SJSA1 (cell line): ENCODE measurements at places on chromosomes 5 and 9. TPM values are rescaled to one million over a fixed set of nuclear protein-coding genes. Genes with fewer than 3 reads are reported as not detected.

DNA sequence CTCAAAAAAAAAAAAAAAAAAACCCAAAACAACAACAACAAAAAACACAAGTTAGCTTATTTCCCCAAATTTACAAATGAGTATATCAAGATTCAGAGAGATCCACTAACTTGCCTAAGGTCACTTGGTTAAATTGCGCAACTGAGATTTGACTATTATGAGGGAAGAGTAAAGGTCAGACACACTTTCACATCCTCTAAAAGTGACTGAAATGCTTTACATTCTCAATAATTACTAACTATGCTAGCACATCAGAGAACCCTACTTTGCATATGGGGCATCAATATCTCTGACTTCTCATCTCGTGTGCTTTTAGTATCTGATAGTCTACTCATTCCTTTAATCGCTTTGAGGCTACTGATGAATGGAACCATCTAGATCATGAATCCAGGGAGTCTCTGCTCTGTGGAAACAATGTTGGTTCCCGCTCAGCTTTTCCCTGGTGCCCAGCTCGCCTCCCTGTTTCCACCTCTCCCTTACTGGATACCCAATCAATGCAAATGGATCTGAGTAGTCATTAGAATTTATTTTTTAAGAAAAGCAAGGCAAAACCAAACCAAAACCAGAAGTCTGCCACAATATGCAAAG is 182.1 kb upstream of the TRIM32 start:
- DNase-seq = no peak

GRCh38 chr5:116448870-116449427 is 125.7 kb downstream of the SEMA6A start:
- DNase-seq = no peak

ARHGEF39 gene
- 0.41 and 1.9 TPM in 2 replicates for total RNA-seq

MARCHF6 gene
- 32.4 and 46.5 TPM in 2 replicates for total RNA-seq

DNA sequence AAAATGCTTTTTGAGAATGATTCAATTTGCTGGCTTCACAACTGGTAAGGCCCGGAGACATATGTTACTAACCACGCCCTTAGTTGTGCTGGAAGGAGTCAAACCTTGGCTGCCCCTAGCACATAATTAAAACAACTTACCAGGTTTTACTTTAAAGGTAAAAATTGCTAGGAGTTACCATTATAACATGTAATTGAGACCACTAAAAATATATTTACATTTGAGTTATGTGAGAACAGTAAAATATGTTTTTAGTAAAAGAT is 435.6 kb upstream of the CDH9 start:
- no peak for DNase-seq

DNA sequence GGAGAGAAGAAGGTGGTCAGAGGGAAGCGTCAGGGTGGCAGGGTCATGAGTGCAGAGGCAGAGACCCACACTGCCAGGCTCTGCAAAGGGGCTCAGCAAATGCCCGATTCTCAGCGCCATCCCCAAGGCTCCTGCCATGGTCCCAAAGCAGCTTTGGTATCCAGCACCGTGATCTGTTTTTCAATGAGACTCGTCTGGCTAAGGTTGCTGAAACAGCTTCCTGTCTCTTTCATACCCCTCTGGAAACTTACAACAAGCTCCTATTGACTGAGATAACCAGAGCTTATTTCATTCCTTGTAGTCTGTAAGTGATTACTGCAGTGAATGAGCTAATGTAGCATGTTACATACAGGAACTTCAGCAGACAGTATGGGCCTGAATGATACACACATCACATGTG is 568.6 kb upstream of the DAP start:
- DNase-seq = no peak

DNA sequence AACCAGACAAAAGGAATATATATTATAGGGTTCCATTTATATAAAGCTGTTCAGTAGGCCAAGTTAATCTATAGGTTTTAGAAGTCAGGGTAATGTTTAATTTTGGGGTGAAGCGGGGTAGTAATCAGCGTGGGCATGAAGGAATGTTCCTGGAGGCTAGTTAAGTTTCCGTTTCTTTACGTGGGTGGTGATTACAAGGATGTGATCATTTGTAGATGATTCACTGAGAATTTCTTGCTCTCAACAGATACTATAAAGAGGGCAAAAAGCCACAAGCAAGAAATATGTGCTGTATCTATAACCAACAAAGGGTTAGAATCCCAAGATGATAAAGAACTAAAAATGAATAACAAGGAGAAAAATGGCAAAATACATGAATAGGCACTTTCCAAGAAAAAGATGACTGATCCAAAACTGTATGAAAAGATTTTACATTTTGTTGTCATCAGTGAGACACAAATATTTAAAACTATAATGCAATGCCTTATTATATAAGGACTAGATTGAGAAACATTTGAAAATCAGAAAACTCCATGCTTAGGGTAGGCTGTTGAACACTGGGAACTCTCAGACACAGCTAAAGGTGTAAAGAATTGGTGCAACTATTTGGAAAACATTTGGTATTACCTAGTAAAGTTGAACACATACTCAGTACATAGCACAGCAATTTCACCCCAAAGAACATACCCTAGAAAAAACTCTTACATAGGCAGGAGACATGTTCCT is 224.3 kb upstream of the S1PR3 start:
- no peak for DNase-seq

- no peak for DNase-seq
These were observed 98.9 kb upstream of the FCN2 start for GRCh38 chr9:134781591-134782302.

DNA sequence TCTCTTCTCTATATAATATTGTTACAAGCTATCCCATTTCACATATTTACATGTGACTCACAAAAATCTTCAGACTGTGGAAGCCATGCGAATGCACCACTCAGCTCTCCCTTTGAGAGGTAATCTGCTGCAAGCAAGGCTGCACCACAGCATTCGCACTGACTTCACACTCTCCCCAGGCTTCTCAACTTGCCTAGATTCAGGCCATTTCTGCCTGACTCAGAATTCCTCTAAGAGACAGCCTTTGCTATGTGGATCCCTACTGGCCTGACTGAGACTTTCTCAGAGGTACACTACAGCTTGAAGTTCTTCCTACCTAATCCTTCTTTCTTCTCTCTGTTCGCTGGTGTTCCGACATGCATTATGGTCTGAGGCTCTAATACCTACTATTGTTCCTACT is 21.1 kb upstream of the DMRTA1 start:
- no peak for DNase-seq

HTR4 gene
- not detected in 2 replicates for total RNA-seq

RGS7BP gene
- 0.03 TPM in 1 of 2 replicates, not detected in the other for total RNA-seq

TLR4 gene
- total RNA-seq = 19.5 and 27.3 TPM in 2 replicates

PCDHGA7 gene
- total RNA-seq = 0.82 and 0.91 TPM in 2 replicates

DNA sequence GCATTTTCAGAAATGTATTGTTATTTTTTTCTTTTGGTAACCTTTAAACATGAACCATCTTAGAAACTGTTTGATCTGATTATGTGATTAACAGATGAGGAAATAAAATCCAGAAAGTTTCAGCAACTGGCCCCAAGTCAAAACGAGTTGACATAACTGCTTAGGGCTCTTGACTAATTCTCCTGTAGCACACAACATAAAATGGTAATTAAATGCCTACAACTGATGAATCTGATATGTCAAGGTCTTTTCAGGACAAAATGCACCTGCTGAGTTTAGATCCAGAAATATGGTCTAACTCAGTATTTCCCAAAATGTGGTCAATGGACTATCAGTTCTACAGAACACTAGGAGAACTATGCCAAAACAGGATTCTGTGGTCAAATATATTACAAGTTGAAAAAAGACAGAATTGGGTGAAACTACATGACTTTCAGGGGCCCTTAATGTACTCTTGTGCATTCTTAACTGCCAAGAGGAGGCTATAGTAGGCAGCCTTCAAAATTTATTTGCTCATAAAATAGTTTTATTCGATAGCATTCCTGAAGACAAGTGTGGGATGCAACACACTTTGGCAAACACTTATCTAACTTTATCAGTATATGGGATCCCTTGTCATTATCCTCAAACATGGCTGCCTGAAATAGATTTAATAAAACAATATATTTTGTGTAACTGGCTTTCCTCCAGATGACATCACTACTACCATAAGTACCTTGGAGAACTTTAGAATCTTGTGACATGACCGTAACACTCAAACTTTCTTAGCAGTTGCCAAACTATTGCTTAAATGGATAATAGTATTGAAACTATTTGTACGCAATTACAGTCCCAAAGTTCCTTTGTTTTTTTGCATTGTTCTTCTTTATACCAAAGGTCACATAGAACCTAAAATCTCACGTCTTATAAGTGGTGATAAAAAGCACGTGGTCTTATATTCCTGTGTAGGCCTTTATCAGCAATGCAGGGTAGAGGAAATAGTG is 59.4 kb downstream of the FBN2 start:
- DNase-seq = no peak

PRDM9 gene
- total RNA-seq = not detected in 2 replicates

DNA sequence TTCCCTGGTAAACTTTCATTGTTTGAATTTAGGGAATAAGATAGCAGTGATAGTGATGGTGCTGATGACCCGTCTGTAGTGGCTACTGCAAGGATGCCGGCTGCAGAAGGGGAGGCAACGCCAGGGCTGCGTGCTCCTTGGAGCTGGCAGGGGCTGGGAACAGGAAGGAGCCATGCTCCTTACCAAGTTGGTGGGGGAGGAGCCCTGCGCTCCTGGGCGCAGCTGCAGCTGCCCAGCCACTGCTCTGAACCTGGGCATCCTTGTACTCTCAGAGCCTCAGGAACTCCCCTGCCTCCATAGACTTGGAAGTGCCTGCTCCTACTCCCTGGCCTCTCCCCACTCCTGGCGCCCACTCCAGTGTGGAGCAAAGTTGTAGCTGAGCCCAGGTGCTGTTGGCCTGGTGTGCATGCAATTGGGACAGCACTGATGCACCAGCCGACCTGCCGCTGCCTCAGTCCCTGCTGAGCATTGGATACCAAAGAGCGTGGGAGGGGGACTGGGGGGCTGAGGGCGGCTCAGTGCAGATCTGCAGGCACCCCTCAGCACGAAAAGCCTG is 585.1 kb upstream of the FAM174A start:
- no peak for DNase-seq

DNA sequence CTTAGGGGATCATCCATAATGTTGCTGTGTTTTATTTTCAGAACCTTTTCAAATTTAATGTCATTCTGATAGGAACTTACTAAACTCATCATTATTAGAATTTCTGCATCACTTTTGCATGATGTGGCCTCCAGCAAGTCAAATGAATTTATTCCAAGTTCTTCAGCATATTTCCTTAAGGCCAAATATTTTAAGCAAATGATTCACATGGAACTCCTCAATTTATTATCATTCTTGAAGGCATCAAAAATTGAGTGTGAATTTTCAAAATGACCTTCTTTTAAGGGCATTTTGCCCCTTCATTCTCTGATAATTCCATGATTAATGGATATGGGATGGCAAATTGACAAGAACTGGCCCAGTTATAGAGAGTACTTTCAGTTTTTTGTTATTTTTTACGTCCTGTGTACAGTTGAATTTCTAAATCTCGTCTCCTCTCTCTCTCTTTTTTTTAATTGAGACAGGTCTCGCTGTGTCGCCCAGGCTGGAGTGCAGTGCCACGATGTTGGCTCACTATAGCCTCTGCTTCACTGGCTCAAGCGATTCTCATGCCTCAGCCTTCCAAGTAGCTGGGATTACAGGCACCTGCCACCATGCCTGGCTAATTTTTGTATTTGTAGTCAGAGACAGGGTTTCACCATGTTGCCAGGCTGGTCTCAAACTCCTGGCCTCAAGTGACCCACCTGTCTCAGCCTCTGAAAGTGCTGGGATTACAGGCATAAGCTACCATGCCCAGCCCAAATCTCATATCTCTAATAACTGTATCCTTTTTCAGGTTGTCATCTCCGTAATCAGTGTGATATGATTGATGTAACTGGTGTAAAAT is 29.1 kb downstream of the GPR21 start:
- DNase-seq = no peak

- DNase-seq = no peak
These were observed 15.7 kb downstream of the PIP5K1B start for GRCh38 chr9:68720656-68721313.

S100Z gene
- 0.55 TPM in 1 of 2 replicates, not detected in the other for total RNA-seq

UBAP2 gene
- total RNA-seq = 5.2 and 10.7 TPM in 2 replicates

IGIP gene
- 4.7 and 5.5 TPM in 2 replicates for total RNA-seq

DNA sequence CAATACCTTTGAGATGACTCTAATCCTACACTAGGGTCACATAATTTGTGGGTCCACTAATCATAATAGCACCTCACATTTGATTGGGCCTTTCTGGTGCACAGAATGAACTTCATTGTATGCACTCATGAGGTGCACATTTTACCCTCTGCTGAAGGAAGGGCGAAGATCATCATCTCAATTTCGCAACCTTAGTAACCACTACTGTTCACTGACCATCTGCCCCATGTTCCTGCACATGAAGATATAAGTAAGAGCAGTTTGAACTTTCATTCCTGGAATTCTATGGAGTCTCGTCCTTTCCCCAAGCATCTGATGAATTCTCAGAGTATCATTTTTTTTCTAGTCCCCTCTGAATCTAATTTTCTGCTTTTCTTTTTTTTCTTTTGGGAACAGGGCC is 21.2 kb downstream of the GAS1 start:
- no peak for DNase-seq

DNA sequence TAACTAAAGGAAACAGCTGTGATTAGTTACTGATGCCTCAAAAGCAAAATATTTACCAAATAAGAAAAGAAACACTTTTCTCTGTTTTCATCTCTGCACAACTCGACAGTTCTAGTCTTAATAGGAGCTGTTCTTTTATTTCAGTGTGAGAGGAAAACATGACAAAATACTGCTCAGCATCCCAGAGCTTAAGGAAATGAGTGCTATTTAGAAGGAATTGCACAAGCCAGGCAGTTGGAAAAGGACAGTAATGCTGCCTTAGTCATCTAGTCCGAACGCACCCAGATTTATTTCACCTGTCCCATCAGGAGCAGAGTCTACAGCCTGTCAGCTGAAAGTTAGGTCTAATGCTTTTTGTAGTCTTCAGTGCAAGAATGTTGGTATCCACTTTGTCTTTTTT is 12.3 kb downstream of the ZCCHC9 start:
- DNase-seq = no peak

DNA sequence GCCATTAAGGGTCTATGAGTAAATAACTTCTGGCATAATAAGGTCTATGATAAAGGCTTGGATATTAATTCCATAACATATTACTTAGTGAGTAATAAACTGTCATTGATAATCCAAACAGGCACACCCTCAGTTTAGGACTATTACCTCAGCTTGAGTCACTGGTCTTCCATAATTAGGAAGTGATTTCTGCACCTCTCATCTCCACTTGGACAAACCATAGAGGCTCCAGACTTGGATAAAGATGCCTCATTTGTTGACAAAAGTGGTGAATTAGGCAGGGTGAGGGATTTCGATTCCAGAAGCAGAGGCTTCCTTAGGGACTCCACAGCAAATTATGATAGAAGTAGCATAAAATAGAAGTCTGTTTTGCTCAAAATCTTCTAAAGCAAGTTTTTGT is 127.5 kb upstream of the MTAP start:
- no peak for DNase-seq

TUSC1 gene
- total RNA-seq = not detected in 2 replicates
